ENCODE measurements at places on chromosomes 4 and X.
A peak's percentile ranks its signal among the peaks of the same experiment; 100 is the strongest.

GRCh38 chr4:156036496-156036895 is 82.8 kb upstream of the CTSO start:
- H3K36me3 ChIP-seq, result no peaks in the 10 kb centered on the region
- no peak for DNase-seq
- no peaks in the 10 kb centered on the region for H3K27me3 ChIP-seq
- H3K27ac ChIP-seq, result no peak overlapping the region

DNA sequence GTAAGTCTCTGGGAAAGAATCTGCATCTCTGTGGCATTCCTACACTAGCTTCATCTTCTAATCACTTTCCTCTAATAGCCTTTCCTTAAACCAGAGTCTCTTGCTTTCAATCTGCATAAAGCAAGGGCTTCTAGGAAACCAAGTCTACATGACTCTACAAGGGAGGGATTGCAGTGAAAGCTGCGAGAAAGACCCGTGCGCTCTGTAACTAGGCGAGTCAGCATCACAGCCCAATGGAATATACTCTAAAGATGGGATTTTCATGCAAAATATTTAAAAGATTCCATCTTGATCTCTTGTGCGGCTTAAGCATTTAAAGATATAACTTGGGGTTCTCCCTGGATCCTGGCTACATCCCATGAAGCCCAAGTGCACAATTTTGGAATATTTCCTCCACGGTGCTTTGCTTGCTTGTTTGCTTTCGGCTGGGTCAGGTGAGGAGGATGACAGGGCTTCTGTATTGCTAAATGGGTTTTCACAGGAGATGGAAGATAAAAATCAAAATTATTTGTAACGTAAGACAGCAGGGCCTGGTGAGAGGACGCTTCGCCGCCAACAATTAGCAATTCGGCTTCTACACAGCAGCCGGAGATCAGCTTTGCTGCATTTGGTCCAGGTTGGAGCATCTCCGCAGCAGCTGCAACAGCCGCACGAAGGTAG is 687 bp upstream of the GRIA2 start:
- H3K27ac ChIP-seq, result no peak overlapping the region
- H3K27me3 ChIP-seq, result peaks cover 53% of the 10 kb centered on the region
- no peaks in the 10 kb centered on the region for H3K36me3 ChIP-seq
- no peak for DNase-seq
- peaks cover 7% of the 10 kb centered on the region for H3K4me1 ChIP-seq

DNA sequence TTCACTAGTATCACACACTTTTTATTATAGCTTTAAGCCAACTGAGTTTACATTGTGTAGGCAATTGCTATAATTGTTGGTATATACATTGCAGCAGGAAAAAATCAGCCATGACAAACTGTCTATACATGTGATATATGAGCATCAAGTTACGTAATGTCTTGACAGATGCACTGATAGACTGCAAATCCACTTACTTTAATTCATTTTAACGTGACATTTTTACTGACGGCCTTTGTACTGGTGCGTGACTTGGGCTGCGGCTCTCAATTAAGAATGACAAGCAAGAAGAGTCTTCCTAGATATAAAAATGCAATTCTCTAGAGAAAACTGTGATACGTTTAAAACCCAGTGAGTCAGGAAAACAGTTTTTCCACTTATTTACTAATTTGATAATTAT is 143.8 kb downstream of the ACTRT1 start:
- no peaks in the 10 kb centered on the region for H3K4me1 ChIP-seq
- DNase-seq, result no peak
- H3K27me3 ChIP-seq, result no peaks in the 10 kb centered on the region
- H3K4me3 ChIP-seq, result no peak overlapping the region
- no peaks in the 10 kb centered on the region for H3K36me3 ChIP-seq

DNA sequence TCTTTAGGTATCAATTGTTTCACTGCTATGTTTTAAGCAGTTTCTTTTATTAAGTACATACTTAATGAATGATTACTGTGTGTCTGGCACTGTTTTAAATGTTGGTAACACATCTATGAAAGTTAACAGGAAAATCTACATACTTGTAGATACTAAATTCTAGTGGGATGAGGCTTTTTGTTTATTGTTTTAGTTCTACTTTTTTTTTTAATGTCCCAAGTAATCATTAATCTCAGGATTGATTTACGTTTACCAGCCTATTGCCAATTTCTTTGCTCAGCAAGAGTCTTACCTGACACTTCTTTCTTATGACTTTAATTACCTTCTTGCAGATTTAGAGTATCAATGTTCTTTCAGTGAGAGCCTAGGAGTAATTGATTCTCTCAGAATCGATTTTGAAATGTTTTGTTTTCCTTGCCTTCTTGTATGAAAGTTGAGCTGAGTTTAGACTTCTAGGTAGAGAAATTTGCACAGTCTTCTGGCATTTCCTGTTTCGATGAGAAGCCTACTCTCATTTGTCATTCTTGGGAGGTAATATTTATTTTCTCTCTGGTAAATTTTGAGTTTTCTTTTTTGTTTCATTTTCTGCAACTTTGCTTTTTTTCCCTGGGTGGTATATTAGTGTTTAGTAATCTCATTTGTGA is 235.2 kb upstream of the ANKRD50 start:
- DNase-seq, result no peak
- H3K27me3 ChIP-seq, result no peaks in the 10 kb centered on the region
- H3K27ac ChIP-seq, result peak overlapping the region; percentile 12
- H3K4me1 ChIP-seq, result peaks cover 30% of the 10 kb centered on the region

DNA sequence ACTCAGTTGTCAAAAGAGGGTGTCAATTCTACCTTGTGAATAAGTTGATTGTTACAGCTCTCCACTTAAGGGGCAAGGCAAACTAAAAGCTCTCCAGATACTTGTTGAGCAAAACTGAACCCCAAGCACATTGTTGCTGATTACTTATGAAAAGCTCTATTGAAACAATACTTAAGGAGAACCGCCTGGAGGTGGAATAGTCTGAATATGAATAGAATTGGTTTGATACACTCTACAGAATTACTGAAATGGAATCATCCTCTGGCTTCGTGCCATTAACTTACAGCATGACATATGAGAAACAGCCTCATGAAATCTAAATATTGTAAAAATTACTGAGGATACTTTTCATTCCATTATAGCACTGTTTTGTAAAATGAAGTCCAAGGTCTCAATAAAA is 127.0 kb upstream of the SH3RF1 start:
- H3K27me3 ChIP-seq, result no peaks in the 10 kb centered on the region
- no peak overlapping the region for H3K4me3 ChIP-seq
- H3K36me3 ChIP-seq, result peaks cover 4% of the 10 kb centered on the region
- peak; percentile 70 for DNase-seq
- no peak overlapping the region for H3K27ac ChIP-seq
- H3K4me1 ChIP-seq, result no peaks in the 10 kb centered on the region

DNA sequence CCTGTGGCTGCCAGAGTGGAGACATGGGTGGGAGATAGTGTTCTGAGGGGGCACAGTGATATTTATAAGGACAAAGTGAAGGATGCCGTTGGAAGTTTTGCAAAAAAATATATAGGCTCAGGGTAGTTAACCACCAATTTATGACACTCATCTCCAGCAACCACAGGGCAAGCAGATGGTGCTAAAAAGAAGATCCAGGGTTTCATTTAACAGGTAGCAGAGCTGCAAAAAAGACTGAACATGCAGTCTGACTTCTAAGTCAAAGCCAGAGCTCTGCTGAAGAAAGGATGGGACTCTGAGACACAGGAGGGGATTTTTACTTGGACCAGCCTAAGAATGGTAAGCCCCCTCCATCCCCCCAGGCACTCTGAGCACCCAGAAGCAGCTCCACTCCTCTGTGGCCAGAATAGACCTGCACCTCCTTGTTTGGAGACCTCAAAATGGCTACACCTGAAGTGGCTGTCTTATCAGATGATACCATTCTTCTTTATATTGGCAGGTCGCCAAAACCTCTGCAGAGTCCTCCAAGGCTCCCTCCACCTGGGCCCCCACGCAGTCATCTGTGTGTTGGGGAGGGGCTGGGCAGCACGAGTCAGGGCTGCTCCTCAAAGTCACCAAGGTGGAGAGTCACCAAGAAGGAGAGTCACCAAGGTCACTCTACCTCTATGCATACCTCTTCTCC is 161.4 kb upstream of the FAM9B start:
- H3K27ac ChIP-seq, result no peak overlapping the region
- H3K4me3 ChIP-seq, result no peak overlapping the region
- no peak for DNase-seq
- no peaks in the 10 kb centered on the region for H3K27me3 ChIP-seq

- no peaks in the 10 kb centered on the region for H3K27me3 ChIP-seq
- no peaks in the 10 kb centered on the region for H3K4me1 ChIP-seq
These were observed 62.8 kb downstream of the FAM9B start for GRCh38 chrX:8971116-8971515.

DNA sequence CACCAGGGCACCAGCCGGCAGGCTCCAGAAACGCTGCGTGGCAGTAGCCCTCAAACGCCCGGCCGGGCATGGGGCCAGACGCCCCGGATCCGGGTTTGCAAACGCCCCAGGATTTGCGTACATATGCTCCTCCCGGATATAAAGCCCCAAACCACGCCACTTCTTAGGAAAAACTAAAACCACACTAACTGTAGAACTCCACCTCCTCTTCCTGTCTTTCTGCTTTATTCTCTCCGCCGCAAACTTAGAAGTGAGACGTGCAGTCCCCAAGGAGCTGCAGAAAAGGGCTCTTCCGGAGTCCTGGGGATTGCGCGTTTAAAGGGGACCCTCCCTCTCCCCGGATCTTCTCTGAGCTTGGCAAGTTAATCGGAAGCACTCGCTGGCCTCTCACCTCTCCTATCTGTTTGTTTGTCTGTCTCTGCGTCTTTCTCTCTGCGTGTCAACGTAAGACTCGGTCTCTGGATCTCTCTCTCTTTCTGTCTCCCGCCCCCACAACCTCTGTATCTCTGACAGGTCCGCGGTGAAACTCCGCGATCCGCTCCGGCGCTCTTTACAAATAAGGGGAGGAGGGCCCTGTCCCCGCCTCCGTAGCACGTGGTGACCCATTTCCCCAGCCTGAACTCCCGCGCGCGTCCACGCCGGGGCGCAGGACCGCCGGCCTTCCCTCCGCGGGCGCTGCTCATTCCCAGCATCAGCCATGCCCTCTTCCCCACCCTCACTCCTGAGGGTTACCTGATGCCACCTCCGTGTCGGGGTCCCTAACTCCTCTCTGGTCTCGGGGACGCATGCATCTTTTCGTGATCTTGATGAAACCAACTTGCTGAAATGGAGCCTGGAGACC is at the start of gene SLC39A8:
Gene SLC39A8 (minus strand): TSS at position 529 of the 841 bp plus-strand sequence. CDS start 820 bp downstream, outside the sequence.
- no peaks in the 10 kb centered on the region for H3K36me3 ChIP-seq
- no peaks in the 10 kb centered on the region for H3K27me3 ChIP-seq
- DNase-seq, result peak; percentile 82
- peak within 1 kb of the TSS; percentile 85 for H3K4me3 ChIP-seq

GRCh38 chrX:16903274-16904022 is 33.3 kb upstream of the RBBP7 start:
- no peak for DNase-seq
- H3K4me1 ChIP-seq, result no peaks in the 10 kb centered on the region
- no peaks in the 10 kb centered on the region for H3K27me3 ChIP-seq
